GM04503 (cell line): ENCODE measurements at places on chromosomes 12 and 14.

- DNase-seq = no peak
Observed at GRCh38 chr12:18967814-18968213, 161.7 kb upstream of the PLEKHA5 start.

GRCh38 chr14:33780035-33780434 is 170.8 kb downstream of the EGLN3 start:
- DNase-seq = no peak

DNA sequence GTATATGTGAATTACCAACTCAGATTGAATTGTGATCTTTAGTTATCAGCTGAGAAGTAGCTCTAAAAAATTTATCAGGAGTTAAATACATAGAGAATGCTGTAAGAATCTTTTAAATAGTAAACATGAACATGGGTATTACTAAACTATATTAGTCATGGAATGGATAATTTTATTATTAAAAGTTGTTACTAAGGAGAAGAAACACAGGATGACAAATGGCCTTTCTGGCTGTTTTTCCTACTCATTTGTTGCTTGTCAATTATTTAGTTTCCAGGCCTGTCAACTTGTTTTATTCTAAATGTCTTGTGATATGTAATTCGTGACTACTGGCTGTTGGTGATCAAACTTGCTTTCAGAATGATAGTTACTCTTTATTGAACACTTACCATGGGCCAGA is 58.7 kb downstream of the KTN1 start:
- no peak for DNase-seq

DNA sequence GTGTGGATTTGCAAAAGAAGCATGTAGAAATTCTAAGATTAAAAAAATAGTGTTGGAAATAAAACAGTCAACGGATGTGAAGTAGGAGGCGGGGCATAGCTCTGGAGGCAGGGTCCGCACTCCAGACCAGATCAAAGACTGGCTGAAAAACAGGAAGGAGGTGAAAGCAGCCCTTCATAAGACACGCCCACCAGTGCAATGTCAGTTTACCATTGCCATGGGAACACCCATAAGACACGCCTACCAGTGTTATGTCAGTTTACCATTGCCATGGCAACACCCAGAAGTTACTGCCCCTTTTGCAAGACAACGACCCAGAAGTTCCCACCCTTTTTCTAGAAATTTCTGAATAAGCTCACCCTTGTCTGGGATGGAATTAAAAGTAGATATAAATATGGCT is 87.1 kb downstream of the FZD10 start:
- no peak for DNase-seq

DNA sequence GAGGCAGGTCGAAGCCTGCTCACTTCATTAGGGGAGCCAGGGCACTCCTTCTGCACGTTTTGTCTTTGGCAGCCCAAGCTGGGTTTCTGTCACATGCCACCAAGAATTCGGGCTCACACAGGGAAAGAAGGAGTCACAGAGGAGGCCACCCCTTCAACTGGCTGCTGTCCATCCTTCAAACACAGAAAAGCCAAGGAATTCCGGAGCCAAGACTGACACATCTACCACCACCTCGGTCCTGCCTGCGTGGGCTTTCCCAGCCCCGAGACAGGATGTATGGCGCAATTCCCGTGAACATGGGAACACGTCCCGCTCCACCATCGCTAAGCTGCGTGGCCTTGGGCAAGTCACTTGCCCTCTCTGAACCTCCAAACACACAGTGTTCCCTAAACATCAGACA is 70.4 kb downstream of the NCOR2 start:
- DNase-seq = no peak

- DNase-seq = no peak
Observed at GRCh38 chr14:55777877-55778276, 197.9 kb downstream of the KTN1 start.

- DNase-seq = no peak
Observed at GRCh38 chr12:124392271-124392666, 97.4 kb downstream of the RFLNA start.

GRCh38 chr12:106150555-106150954 is 11.8 kb upstream of the NUAK1 start:
- DNase-seq = no peak

GRCh38 chr14:23296012-23296777 is 6.5 kb downstream of the PPP1R3E start:
- DNase-seq = no peak

DNA sequence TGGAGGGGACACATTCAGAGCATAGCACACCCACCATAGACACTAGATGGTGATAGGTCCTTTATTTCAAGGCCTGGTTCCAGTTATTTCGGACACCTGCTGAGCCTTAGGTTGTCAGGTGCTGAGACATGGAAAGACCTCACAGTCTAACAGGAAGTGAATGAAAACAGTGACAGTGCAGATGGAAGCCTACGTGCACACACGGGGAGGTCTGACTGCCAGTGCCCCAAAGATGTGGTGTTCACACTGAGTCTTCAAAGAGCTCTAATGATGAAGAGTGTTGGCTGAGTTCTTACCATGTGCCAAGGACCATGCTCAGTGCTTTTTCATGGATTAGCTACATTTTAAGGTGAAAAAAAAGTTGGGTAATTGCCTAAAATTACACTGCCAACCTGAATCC is 46.6 kb downstream of the CKB start:
- no peak for DNase-seq

- no peak for DNase-seq
Observed at GRCh38 chr12:124391340-124392261, 96.7 kb downstream of the RFLNA start.

DNA sequence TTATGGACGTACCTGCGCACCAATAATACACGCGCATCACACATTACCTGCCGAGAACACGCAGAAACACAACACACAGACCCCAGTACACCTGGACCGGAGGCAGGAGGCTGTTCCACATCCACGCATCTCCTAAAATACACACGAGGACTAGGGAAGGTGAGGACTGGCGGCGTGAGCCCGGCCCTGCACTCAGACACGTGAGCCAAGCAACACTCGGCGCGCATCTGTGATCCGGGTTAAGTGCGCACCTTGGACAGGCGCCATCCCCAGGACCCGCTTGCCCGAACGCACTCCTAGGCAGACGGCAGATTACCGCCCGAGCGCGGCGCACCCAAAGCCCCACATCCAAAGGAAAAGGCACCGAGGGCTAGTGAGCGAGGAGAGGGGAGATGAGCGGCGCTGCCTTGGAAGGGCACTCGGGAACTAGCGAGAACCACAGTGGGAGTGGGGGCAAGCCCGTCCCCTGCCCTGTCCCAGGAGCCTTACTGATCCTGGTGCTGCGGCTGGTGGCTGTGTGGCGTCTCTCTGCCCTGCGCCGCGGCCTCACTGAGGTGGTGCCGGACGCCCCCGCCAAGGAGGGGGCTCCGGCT is 417 bp downstream of the GLS2 start:
- DNase-seq = no peak

- DNase-seq = no peak
Observed at GRCh38 chr12:24742378-24742777, 206.5 kb downstream of the BCAT1 start.

GRCh38 chr12:92077530-92077929 is 68.1 kb downstream of the BTG1 start:
- DNase-seq = no peak

DNA sequence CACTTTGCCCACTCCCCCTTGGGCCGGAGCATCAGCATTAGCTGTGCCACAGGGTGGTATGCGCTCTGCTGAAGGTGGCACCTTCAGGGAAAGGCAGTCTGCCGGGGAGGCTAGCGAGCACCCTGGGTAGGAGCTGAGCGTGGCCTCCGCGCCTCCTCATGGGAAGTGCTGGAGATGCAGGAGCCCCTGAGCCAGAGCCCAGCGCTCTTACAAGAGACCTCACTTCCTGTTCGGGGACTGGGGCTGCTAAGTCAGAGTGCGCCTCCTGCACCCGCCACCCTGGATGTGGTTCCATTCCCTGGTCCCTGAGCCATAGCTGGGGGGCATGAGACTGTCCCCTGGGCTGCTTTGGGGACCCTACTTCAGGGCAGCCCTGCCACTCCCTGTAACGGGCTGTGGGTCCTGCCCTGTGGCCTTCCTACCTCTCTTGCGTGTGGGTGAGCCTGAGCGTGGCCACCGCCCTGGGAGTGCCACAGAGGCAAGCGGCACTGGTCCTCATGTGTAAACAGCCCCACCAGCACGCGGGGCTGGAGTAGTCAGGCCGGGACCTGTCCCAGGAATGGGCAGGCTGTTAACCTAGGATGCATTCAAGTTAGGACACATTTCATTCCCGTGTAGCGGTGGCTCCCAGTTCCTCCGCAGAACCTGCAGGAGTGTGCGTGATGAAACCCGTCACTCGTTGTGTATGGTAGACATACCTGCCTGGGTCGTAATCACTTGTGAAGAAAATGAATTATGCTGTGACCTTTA is 19.4 kb downstream of the COA8 start:
- DNase-seq = no peak

DNA sequence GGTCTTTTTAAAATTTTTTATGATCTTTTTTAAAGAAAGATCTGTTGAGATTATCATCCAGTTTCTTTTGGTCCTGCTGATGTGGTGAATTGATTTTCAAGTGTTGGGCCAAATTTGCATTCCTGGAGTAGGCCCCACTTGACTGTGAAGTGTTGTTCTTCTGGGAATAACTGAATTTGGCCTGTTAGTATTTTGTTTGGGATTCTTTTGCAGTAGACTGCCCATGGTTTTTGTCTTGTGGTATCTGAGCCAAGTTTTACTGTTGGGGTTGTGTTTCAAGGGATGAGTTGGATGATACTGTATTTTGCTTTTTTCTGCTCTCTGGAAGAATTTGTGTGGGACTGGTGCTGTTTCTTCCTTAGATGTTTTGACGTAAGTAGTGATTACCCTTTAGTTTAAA is 4.0 kb upstream of the SYCP3 start:
- peak; percentile 32 for DNase-seq

DNA sequence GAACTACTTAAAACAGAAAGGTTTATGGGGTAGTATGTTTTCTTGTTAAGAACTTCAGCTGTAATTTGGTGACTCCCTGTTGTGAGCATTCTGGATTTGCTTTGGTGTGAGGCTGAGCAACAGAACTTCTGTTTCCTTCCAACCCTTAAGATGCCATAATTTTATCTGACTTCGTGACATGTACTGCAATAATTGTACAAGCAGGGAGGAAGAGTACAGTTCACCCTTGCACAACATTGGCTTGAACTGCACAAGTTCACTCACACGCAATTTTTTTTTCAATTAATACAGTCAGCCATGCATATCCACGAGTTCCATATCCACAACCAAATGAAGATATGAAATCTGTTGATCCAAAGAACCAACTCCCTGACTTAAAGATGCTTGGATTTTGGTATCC is 42.9 kb upstream of the ANKS1B start:
- no peak for DNase-seq

DNA sequence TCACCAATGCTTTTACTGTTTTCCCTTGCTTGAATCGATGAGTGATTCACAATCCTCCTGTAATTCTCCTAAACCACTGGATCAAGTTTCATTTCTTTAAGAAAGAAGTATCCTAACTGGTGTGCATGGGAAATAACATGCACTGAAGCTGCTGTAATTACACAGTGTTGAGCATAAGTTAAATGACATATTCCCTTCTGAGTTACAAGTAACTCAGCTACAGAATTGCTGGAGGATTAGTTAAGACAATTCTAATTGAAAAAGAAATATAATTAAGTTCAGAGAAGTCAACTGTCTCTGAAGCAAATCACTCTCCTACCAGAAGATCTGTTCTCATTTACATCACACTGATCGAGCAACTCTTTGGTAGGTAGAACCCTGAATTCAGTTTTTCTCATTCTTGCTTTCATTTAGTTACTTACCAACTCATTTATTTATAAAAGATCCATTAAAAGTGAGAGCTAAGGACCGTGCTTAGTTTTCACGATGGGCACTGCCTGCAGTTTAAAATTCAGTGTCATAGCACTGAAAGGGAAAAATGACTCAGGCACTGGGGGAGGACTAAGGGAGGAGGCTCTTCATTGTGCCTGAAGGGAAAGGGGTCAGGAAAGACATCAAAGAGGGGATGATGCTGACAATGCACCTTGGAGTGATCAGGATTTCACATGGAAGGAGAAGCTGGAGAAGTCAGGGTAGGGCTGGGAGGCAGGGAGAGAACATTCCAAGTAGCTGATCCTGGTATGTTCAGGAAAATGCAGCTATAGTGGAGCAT is 327.2 kb downstream of the EMP1 start:
- DNase-seq = no peak

DNA sequence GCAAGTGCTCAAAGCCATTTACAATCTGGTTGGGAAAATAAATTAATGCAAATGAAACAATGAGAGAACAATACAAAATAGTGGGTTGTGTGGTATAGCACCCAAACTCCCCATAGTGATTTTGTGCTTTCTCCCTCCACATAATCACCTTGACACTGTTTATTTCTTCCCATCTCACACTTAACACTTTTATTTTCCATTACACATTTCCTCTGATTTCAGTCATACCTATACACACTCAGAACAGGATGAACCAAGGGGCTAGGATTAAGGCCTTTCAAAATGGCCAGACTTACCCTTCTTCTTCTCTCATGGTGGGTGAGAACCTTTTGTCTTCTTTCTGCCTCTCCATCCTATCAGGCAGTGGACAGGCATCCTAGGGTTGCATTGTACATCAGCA is 13.9 kb upstream of the PDE1B start:
- DNase-seq = no peak

- DNase-seq = no peak
Observed at GRCh38 chr14:20848316-20848954, 42.8 kb upstream of the RNASE3 start.

GRCh38 chr12:118328486-118329330 is 44.0 kb downstream of the TAOK3 start:
- no peak for DNase-seq

- DNase-seq = no peak
Observed at GRCh38 chr12:103715494-103715893, 125.5 kb downstream of the NT5DC3 start.

DNA sequence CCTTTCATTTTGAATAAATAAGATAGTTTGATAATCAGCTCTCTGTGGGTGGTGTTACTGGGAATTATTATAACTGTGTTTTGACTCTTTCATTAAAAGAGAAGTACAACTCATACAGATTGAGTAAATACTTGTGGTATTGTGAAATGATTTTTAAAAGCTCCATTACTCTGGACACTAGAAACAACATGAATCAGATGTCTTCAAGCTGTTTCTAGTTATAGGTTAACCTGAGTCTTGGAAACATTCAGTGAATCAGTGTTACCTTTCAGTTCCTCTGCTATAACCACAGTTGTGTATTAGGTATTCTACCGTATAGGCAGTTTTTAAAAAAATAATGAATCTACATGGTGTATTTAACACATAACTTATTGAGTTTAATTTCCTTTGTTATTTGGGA is 128.4 kb upstream of the SSTR1 start:
- DNase-seq = peak; percentile 29

- DNase-seq = no peak
Observed at GRCh38 chr12:104652910-104653309, 196.2 kb downstream of the CHST11 start.

DNA sequence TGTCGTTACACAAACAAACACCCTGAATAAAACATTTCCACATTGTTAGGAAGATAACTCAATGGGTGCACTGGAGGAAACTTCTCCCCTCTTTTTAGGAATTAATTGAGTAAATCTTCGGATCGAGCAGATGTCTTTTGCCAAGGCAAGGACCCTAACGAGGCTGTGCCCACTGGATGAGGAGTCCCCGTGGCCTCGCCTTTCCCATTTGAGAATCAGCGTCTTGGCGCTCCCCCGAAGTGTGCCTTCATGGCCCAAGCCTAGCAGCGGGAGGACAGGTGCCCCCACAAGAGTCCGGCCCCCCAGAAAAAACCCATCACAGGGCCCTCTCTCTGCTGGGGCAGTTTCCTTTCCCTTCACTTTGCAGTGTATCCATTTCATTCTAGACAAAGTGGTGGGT is 246.6 kb downstream of the BCL11B start:
- DNase-seq = no peak

- peak; percentile 79 for DNase-seq
Observed at GRCh38 chr12:50572287-50572686, 67.5 kb downstream of the DIP2B start.
